ENCODE measurements at places on chromosomes 2 and 18. TPM values are rescaled to one million over a fixed set of nuclear protein-coding genes. Genes with fewer than 3 reads are reported as not detected.

Gene BABAM2
- total RNA-seq, result 70.6 TPM

Gene RTKN
- total RNA-seq, result 10.5 TPM

Gene LRATD1
- not detected for total RNA-seq

Gene AGAP1
- total RNA-seq, result not detected

Gene CDH2
- total RNA-seq, result not detected

Gene PTPN4
- total RNA-seq, result 54.8 TPM

Gene TUBB8B
- total RNA-seq, result 0.49 TPM

Gene CHRNG
- total RNA-seq, result not detected

Gene IL36G
- total RNA-seq, result not detected

Gene CCDC121
- 1.3 TPM for total RNA-seq

DNA sequence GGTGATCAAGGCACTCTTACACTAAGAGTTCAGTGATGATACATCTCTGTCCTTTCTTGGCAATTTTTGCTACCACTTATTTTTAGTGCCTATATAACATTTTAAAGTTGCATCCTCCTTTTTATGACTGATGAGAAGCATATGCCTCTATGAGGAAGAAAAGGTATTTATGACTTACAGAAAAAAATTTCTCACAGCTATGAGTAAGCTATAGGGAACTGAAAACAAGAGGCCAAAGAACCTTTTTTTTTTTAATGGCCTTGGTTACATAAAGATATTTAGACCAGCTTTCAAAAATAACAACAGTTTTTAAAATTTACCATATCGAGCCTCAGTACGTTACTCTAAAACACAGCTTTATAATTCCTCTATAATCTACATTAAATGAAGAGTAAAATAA is 21.3 kb downstream of the MBD5 start:
- H3K4me1 ChIP-seq, result peaks cover 8% of the 10 kb centered on the region
- no peaks in the 10 kb centered on the region for H3K27me3 ChIP-seq
- H3K36me3 ChIP-seq, result no peaks in the 10 kb centered on the region

- no peaks in the 10 kb centered on the region for H3K27me3 ChIP-seq
- H3K4me1 ChIP-seq, result peaks cover 7% of the 10 kb centered on the region
- H3K4me3 ChIP-seq, result no peak overlapping the region
- H3K27ac ChIP-seq, result no peak overlapping the region
- no peaks in the 10 kb centered on the region for H3K36me3 ChIP-seq
- DNase-seq, result no peak
These were observed 33.0 kb upstream of the GLS start for GRCh38 chr2:190847504-190848081.

DNA sequence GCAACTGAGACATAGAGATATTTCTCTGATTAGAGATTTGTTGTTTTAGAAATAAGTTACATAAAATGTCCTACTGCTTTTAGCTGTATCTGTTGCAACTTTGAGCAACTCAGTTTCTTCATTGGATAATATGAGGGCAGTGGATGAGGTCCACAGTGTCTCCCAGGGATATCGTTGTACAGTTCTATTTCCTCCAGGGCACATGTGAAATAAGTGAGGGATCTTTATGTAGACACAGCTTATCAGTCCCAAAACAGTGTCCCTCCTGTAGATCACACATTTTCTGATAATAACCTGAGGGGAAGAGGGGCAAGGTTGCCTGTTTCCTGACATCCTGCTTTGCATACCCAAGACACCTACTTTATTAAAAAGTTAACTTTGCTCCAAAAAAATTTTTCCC is 1231.2 kb upstream of the ZEB2 start:
- no peak overlapping the region for H3K4me3 ChIP-seq
- peak; percentile 23 for DNase-seq
- no peaks in the 10 kb centered on the region for H3K36me3 ChIP-seq
- peaks cover 39% of the 10 kb centered on the region for H3K4me1 ChIP-seq
- H3K27ac ChIP-seq, result peak overlapping the region; percentile 51
- H3K27me3 ChIP-seq, result no peaks in the 10 kb centered on the region

GRCh38 chr2:39696101-39696553 is 30.4 kb downstream of the TMEM178A start:
- no peak for DNase-seq
- no peak overlapping the region for H3K27ac ChIP-seq
- no peaks in the 10 kb centered on the region for H3K36me3 ChIP-seq
- no peak overlapping the region for H3K4me3 ChIP-seq
- no peaks in the 10 kb centered on the region for H3K27me3 ChIP-seq

- H3K4me1 ChIP-seq, result no peaks in the 10 kb centered on the region
- no peak overlapping the region for H3K4me3 ChIP-seq
- no peak overlapping the region for H3K27ac ChIP-seq
- no peaks in the 10 kb centered on the region for H3K27me3 ChIP-seq
- no peaks in the 10 kb centered on the region for H3K36me3 ChIP-seq
These were observed 125.4 kb downstream of the TPO start for GRCh38 chr2:1538663-1539062.

- no peak overlapping the region for H3K27ac ChIP-seq
- H3K4me3 ChIP-seq, result no peak overlapping the region
- H3K4me1 ChIP-seq, result peaks cover 7% of the 10 kb centered on the region
- no peaks in the 10 kb centered on the region for H3K27me3 ChIP-seq
These were observed 83.7 kb upstream of the RBM44 start for GRCh38 chr2:237714690-237715458.

DNA sequence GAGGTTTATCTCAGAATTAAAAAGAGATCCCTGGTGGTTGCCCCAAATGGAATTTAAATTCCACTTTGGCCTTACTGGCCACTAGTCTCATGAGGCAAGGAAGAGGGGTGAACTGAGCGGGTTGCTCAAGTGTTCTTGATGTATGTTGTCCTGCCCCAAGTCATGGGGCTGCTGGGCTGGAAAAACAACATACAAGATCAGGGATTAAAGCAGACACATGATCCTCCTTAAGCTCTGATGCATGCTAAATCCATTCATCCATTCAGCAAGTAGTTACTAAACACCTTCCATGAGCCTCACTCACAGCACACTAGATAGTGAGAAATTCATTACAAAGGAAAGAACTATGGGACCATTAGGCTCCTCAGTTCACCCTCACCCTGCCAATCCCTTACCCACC is 196.3 kb downstream of the MREG start:
- no peak overlapping the region for H3K4me3 ChIP-seq
- no peak for DNase-seq
- H3K27ac ChIP-seq, result no peak overlapping the region
- H3K36me3 ChIP-seq, result no peaks in the 10 kb centered on the region
- peaks cover 9% of the 10 kb centered on the region for H3K4me1 ChIP-seq

DNA sequence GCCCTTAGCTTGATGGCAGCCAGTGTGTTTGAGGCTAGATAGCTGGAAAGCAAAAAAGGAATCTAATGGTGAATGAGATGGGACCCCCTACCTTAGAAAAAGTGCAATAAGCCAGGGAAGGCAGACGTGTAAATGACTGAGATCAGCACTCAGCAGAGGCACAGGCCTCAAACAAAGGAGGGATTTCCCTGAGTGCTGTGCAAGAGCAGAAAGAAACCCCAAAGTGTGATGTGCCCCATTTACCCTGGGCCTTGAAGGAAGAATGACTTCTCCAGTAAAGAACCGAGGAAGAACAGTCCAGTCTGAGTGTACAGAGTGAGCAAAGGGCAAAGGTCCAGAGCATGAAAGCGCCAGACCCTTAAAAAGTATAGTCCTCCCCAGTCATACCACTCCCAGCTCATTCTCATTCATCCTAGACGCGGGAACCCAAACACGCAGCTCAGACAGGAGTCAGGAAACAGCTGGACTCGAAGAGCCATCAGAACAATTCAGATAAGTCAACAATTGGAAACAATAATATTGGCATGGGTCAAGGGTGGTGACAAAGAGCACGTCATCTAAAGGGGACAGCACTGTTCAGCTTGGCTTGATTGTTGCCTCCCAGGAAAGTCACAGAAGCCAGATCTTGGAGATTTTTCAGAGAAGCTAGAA is 121.7 kb downstream of the INO80D start:
- H3K4me1 ChIP-seq, result no peaks in the 10 kb centered on the region
- H3K4me3 ChIP-seq, result no peak overlapping the region
- no peak overlapping the region for H3K27ac ChIP-seq
- no peak for DNase-seq
- no peaks in the 10 kb centered on the region for H3K27me3 ChIP-seq
- H3K36me3 ChIP-seq, result no peaks in the 10 kb centered on the region

- peaks cover 41% of the 10 kb centered on the region for H3K36me3 ChIP-seq
- no peak overlapping the region for H3K27ac ChIP-seq
- H3K27me3 ChIP-seq, result no peaks in the 10 kb centered on the region
- peaks cover 28% of the 10 kb centered on the region for H3K4me1 ChIP-seq
- H3K4me3 ChIP-seq, result no peak overlapping the region
- no peak for DNase-seq
These were observed 20.5 kb downstream of the SETBP1 start for GRCh38 chr18:44701227-44701626.

DNA sequence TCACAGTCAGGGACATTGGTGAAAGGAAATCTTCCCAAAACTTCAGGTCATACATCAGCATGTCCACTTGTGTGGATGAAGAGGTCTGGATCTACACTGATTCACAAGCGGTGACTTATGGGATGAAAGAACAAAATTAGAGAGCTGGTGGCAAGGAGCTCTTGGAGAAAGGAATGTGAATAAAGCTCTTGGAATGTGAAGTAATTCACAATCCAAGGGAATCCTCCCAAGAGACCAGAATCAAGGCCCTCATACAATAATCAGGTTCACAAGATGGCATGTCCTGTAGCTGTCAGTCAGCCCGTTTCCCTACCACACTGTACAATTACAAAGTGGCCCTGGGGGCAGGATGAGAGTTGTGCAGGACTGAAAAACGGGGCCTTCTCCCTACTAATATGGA is 96.2 kb downstream of the MRPS9 start:
- no peak overlapping the region for H3K4me3 ChIP-seq
- H3K36me3 ChIP-seq, result no peaks in the 10 kb centered on the region
- H3K27me3 ChIP-seq, result no peaks in the 10 kb centered on the region
- DNase-seq, result no peak

GRCh38 chr2:149585166-149585885 is 2.2 kb downstream of the MMADHC start:
- H3K27ac ChIP-seq, result peak overlapping the region; percentile 2
- H3K27me3 ChIP-seq, result no peaks in the 10 kb centered on the region
- H3K36me3 ChIP-seq, result peaks cover 38% of the 10 kb centered on the region
- H3K4me1 ChIP-seq, result peaks cover 20% of the 10 kb centered on the region

DNA sequence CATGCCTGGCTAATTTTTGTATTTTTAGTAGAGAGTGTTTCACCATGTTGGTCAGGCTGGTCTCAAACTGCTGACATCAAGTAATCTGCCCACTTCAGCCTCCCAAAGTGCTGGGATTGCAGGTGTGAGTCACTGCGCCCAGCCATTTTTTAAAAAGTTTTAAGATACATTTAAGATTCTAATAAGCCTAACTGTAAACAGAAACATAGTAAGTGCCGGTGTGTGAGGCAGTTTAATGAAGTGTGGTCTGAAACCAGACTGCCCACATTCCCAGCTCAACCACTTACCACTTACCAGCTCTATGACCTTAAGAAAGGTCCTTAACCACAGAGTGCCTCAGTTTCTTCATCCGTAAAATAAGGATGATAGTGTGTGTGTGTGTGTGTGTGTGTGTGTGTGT is 42.4 kb downstream of the TMEM237 start:
- no peaks in the 10 kb centered on the region for H3K27me3 ChIP-seq
- H3K4me3 ChIP-seq, result no peak overlapping the region
- H3K27ac ChIP-seq, result no peak overlapping the region
- no peak for DNase-seq
- no peaks in the 10 kb centered on the region for H3K36me3 ChIP-seq

GRCh38 chr2:17894005-17894404 is 15.5 kb downstream of the KCNS3 start:
- no peaks in the 10 kb centered on the region for H3K4me1 ChIP-seq
- no peak overlapping the region for H3K4me3 ChIP-seq
- DNase-seq, result no peak
- H3K27me3 ChIP-seq, result no peaks in the 10 kb centered on the region
- H3K36me3 ChIP-seq, result no peaks in the 10 kb centered on the region
- no peak overlapping the region for H3K27ac ChIP-seq

GRCh38 chr2:226474131-226474530 is 325.5 kb downstream of the IRS1 start:
- no peaks in the 10 kb centered on the region for H3K27me3 ChIP-seq
- no peaks in the 10 kb centered on the region for H3K36me3 ChIP-seq
- H3K27ac ChIP-seq, result no peak overlapping the region

GRCh38 chr2:70511971-70512729 is 41.5 kb downstream of the TGFA start:
- no peaks in the 10 kb centered on the region for H3K27me3 ChIP-seq
- no peak overlapping the region for H3K4me3 ChIP-seq
- H3K4me1 ChIP-seq, result no peaks in the 10 kb centered on the region
- H3K27ac ChIP-seq, result no peak overlapping the region
- no peak for DNase-seq

- H3K4me1 ChIP-seq, result peaks cover 5% of the 10 kb centered on the region
- no peak overlapping the region for H3K27ac ChIP-seq
- H3K36me3 ChIP-seq, result no peaks in the 10 kb centered on the region
- DNase-seq, result no peak
- no peaks in the 10 kb centered on the region for H3K27me3 ChIP-seq
These were observed 13.6 kb downstream of the FLACC1 start for GRCh38 chr2:201343559-201343958.

- peaks cover 5% of the 10 kb centered on the region for H3K4me1 ChIP-seq
- H3K36me3 ChIP-seq, result no peaks in the 10 kb centered on the region
- H3K4me3 ChIP-seq, result no peak overlapping the region
- H3K27me3 ChIP-seq, result peaks cover 14% of the 10 kb centered on the region
These were observed 4.1 kb downstream of the FIGN start for GRCh38 chr2:163731735-163732134.

DNA sequence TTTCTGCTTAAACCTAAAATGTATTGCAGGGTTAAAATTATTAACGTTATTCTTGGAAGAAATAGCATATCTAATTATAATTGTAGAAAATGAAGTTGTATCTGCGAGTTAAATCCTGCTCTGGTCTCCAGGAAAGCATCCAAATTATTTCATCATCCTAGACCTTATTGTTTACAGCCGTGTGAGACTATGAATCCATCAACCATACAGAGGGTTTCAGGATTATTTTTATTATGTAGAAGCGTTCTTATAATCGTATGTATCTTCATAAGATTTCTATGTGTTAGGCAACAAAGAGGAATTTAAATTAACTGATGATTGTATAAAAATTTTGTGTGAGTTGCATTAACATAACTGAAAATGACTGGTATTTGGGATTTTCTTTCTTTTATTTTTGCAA is 14.5 kb upstream of the DSC3 start:
- H3K36me3 ChIP-seq, result no peaks in the 10 kb centered on the region
- no peaks in the 10 kb centered on the region for H3K4me1 ChIP-seq
- DNase-seq, result no peak
- H3K27ac ChIP-seq, result no peak overlapping the region
- H3K27me3 ChIP-seq, result no peaks in the 10 kb centered on the region

DNA sequence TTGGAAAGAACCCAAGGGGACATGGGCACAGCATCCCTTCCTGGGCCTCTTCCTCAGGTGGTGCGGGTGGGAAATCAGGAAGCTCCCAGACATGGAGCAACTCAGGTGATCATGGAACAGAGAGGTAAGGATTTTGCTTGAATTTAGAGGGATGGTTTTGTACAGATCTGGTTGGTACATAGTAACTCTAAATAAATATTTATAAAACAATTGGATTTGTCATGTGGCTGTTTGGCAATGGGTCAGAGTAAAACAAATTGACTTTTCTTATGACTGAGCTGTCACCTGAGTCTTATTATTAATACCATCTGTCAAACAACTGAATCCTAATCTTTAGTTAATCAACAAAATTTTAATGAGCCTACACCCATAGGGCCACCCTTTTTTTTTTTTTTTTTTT is 19.4 kb upstream of the TMEM178A start:
- no peaks in the 10 kb centered on the region for H3K36me3 ChIP-seq
- no peaks in the 10 kb centered on the region for H3K4me1 ChIP-seq
- H3K4me3 ChIP-seq, result no peak overlapping the region
- no peak overlapping the region for H3K27ac ChIP-seq

Data from B cell (primary cell).